ENCODE measurements at places on chromosomes 7 and 10. TPM values are rescaled to one million over a fixed set of nuclear protein-coding genes. Genes with fewer than 3 reads are reported as not detected.

DNA sequence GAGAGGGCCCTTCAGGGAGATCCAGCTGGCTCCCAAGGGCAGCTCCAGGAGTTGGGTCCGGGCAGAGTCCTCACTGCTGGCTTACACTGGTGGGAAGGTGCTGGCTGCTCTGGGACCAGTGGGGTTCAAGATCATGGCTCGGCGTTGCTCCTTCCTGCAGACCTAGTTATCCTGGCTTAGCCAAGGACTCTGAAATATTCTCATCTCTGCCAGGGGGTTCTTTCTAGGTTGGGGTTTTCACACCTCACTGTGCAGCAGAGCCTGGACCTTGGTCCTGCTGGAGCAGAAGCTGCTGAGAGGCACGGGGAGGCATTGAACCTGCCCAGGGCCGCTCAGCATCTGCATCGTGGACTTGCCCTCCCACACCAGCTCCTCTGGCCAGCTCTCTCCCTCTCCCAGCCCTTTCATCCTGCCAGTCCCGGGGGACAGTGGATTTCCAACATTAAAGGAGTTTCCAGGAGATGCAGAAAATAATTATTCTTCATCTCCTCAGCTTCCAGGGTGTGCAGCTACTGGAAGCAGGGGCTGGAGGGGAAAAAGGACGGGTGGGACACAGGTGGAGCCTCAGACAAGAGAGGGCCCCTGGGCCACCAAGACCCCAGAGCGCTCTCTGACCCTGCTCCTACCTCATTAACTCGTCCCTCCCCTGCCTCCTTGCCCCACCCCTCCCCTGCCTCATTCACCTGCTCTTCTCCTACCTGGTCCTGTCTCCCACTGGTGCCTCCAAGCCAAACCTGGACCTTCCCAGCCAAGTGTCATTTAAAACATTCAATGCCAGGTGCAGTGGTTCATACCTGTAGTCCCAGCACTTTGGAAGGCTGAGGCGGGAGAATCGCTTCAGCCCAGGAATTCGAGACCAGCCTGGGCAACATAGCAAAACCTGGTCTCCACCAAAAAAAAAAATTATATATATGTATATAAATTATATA is 42.5 kb downstream of the JAKMIP3 start:
- no peaks in the 10 kb centered on the region for H3K27me3 ChIP-seq
- H3K27ac ChIP-seq: no peak overlapping the region
- no peak for DNase-seq
- no peaks in the 10 kb centered on the region for H3K36me3 ChIP-seq
- no peaks in the 10 kb centered on the region for H3K4me1 ChIP-seq
- H3K4me3 ChIP-seq: no peak overlapping the region

The GPR26 gene
- total RNA-seq: not detected

GRCh38 chr10:47030191-47030703 is 119.0 kb downstream of the PTPN20 start:
- H3K4me3 ChIP-seq: no peak overlapping the region
- H3K36me3 ChIP-seq: no peaks in the 10 kb centered on the region
- no peaks in the 10 kb centered on the region for H3K27me3 ChIP-seq
- no peak overlapping the region for H3K27ac ChIP-seq

DNA sequence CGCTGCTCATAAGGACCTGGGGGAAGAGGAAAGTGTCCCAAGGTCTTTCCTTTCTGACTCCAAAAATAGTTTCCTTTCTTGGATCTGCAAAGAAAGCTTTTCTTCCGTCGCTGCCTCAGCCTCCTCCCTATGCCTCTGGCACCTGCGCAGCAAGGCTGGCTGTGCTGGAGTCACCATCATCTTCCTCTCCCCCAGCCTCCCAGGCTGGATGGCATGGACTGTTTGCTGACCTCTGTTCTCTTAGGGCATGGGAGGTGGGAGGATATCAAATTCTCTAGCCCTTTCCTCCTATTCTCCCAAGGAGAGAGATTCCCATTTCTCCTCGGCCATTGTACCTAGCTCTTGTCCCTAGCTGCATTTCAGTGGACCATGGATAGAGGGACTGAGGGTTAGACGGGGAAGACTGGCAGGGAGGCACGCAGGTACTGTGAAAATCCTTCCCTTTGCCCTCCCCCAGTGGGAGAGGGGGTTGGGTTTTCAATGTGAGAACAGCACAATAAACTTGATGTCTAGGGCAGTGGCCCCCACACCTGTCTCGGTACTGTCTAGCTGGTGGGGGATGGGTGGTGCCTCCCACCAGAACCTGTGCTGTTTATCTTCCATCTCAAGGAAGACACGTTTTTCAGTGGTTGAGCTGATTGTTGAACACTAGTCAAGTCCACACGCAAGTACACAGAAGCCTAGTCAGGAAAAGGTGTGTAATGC is 2.6 kb downstream of the PPP1R35 start:
- no peak for DNase-seq
- peaks cover 5% of the 10 kb centered on the region for H3K36me3 ChIP-seq
- peak overlapping the region; percentile 90 for H3K4me3 ChIP-seq
- H3K27me3 ChIP-seq: no peaks in the 10 kb centered on the region
- H3K4me1 ChIP-seq: peaks cover 58% of the 10 kb centered on the region
- peak overlapping the region; percentile 94 for H3K27ac ChIP-seq

GRCh38 chr7:130988443-130988842 is 254.4 kb upstream of the KLF14 start:
- H3K27ac ChIP-seq: no peak overlapping the region
- peaks cover 42% of the 10 kb centered on the region for H3K36me3 ChIP-seq
- peaks cover 88% of the 10 kb centered on the region for H3K4me1 ChIP-seq
- peak overlapping the region; percentile 54 for H3K4me3 ChIP-seq
- peak; percentile 67 for DNase-seq
- no peaks in the 10 kb centered on the region for H3K27me3 ChIP-seq

GRCh38 chr10:73639286-73639685 is 2.0 kb downstream of the MYOZ1 start:
- H3K4me3 ChIP-seq: no peak overlapping the region
- DNase-seq: no peak
- no peak overlapping the region for H3K27ac ChIP-seq
- H3K36me3 ChIP-seq: no peaks in the 10 kb centered on the region
- peaks cover 3% of the 10 kb centered on the region for H3K27me3 ChIP-seq

The TBC1D12 gene
- 0.18 TPM for total RNA-seq

GRCh38 chr7:52712938-52713337 is 322.5 kb upstream of the POM121L12 start:
- no peak for DNase-seq
- H3K4me1 ChIP-seq: no peaks in the 10 kb centered on the region
- H3K4me3 ChIP-seq: no peak overlapping the region
- H3K36me3 ChIP-seq: peaks cover 5% of the 10 kb centered on the region
- H3K27ac ChIP-seq: no peak overlapping the region
- H3K27me3 ChIP-seq: no peaks in the 10 kb centered on the region

The LUC7L2 gene
- 139 TPM for total RNA-seq

GRCh38 chr7:157523371-157523765 is 186.6 kb downstream of the DNAJB6 start:
- H3K4me3 ChIP-seq: no peak overlapping the region
- H3K27ac ChIP-seq: no peak overlapping the region
- no peaks in the 10 kb centered on the region for H3K36me3 ChIP-seq
- peaks cover 8% of the 10 kb centered on the region for H3K27me3 ChIP-seq

GRCh38 chr7:140059273-140060242 is 3.2 kb downstream of the PARP12 start:
- peak overlapping the region; percentile 78 for H3K4me3 ChIP-seq
- H3K27me3 ChIP-seq: no peaks in the 10 kb centered on the region

GRCh38 chr7:101853684-101854083 is 36.3 kb downstream of the CUX1 start:
- H3K27me3 ChIP-seq: no peaks in the 10 kb centered on the region
- H3K4me3 ChIP-seq: no peak overlapping the region
- no peaks in the 10 kb centered on the region for H3K36me3 ChIP-seq
- H3K27ac ChIP-seq: no peak overlapping the region
- peaks cover 55% of the 10 kb centered on the region for H3K4me1 ChIP-seq

The CCDC172 gene
- total RNA-seq: not detected

GRCh38 chr10:122050311-122050710 is 61.3 kb downstream of the TACC2 start:
- no peak overlapping the region for H3K4me3 ChIP-seq
- H3K27ac ChIP-seq: no peak overlapping the region
- H3K27me3 ChIP-seq: peaks cover 2% of the 10 kb centered on the region
- H3K4me1 ChIP-seq: no peaks in the 10 kb centered on the region
- no peaks in the 10 kb centered on the region for H3K36me3 ChIP-seq

- peak overlapping the region; percentile 94 for H3K27ac ChIP-seq
- peaks cover 50% of the 10 kb centered on the region for H3K4me1 ChIP-seq
- H3K4me3 ChIP-seq: peak overlapping the region; percentile 84
- DNase-seq: no peak
- H3K27me3 ChIP-seq: no peaks in the 10 kb centered on the region
- H3K36me3 ChIP-seq: no peaks in the 10 kb centered on the region
These were observed 15.5 kb downstream of the ZNF487 start for GRCh38 chr10:43452356-43452914.

- no peak overlapping the region for H3K27ac ChIP-seq
- H3K36me3 ChIP-seq: no peaks in the 10 kb centered on the region
- H3K4me1 ChIP-seq: no peaks in the 10 kb centered on the region
- H3K27me3 ChIP-seq: peaks cover 30% of the 10 kb centered on the region
- H3K4me3 ChIP-seq: no peak overlapping the region
These were observed 9.4 kb upstream of the SLC25A28 start for GRCh38 chr10:99629625-99629978.

GRCh38 chr7:35253710-35254495 is at the start of gene TBX20:
TSS of gene TBX20 (minus strand) at chr7:35254100. CDS start at chr7:35253620, 480 bp downstream.
- no peak within 1 kb of the TSS for H3K27ac ChIP-seq
- peaks cover 20% of the 10 kb centered on the region for H3K4me1 ChIP-seq
- H3K27me3 ChIP-seq: peaks cover 74% of the 10 kb centered on the region
- H3K4me3 ChIP-seq: peak within 1 kb of the TSS; percentile 57

DNA sequence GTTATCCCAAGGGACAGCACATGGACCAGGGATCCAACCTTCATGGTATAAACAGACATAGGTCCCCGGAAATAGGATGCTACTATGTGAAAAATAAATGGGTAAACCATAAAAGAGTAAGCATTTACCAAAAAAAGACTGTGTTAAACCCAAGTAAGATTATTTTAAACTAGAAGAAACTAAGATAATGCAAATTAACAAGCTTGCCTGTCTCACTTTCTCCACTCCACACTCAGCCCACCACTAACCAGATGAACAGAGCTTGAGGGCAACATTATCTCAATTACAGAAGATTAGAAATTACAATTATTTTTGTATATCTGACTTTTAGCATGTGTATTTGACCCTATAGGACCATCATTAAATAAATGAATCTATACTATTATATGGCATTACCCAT is 117.2 kb upstream of the CAV2 start:
- DNase-seq: no peak
- no peak overlapping the region for H3K27ac ChIP-seq
- H3K36me3 ChIP-seq: no peaks in the 10 kb centered on the region
- peaks cover 12% of the 10 kb centered on the region for H3K27me3 ChIP-seq
- no peaks in the 10 kb centered on the region for H3K4me1 ChIP-seq

GRCh38 chr10:124283215-124283948 is 135.3 kb downstream of the OAT start:
- H3K36me3 ChIP-seq: no peaks in the 10 kb centered on the region
- peaks cover 3% of the 10 kb centered on the region for H3K27me3 ChIP-seq
- no peak overlapping the region for H3K4me3 ChIP-seq
- DNase-seq: no peak

The FAM25C gene
- total RNA-seq: not detected

- H3K27me3 ChIP-seq: no peaks in the 10 kb centered on the region
- no peak overlapping the region for H3K27ac ChIP-seq
- no peak overlapping the region for H3K4me3 ChIP-seq
These were observed 15.3 kb downstream of the GPER1 start for GRCh38 chr7:1103009-1103788.

GRCh38 chr10:29012926-29013554 is 275.8 kb upstream of the LYZL1 start:
- H3K36me3 ChIP-seq: no peaks in the 10 kb centered on the region
- no peak overlapping the region for H3K27ac ChIP-seq
- no peaks in the 10 kb centered on the region for H3K4me1 ChIP-seq
- H3K27me3 ChIP-seq: peaks cover 2% of the 10 kb centered on the region

The SLC13A1 gene
- total RNA-seq: not detected

GRCh38 chr10:89869180-89869579 is 167.8 kb downstream of the KIF20B start:
- no peak overlapping the region for H3K27ac ChIP-seq
- H3K4me1 ChIP-seq: no peaks in the 10 kb centered on the region
- DNase-seq: no peak
- peaks cover 6% of the 10 kb centered on the region for H3K27me3 ChIP-seq
- no peak overlapping the region for H3K4me3 ChIP-seq
- H3K36me3 ChIP-seq: no peaks in the 10 kb centered on the region

DNA sequence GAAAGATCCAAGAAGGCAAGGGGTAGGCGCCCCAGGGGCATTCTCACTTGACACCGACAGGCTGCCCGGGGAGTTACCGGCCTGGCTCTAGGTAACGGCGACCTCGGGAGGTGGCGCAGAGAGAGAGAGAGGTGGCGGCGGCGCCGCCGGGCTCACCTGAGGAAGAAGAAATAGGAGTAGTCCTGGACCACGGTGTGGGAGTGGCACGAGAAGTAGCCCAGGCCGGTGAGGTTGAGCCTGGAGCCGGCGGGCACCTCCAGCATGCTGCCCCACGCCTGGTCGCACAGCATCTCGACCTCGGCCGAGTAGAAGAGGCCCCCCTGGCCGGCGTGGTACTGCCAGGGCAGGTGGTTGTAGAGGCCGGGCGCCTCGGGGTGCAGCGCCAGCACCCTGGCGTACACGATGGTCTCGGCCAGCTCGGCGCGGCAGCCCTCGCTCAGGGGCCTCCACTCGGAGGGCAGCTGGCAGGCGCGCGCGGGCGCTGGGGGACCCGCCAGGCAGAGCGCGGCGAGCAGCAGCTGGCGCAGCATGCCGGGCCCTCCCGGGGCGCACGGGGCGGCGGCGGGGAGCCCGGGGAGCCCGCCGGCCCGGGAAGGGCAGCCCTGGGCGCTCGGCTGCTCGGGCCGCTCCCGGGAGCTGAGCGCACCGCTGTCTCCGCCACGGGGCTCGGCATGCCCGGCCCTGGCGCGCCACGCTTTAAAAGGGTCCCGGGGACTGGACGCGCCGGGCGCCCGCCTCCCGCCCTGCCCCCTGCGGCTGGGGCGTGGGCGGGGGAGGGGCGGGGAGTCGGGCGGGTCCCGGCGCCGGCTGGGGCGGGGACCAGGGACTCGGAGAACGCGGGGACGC is at the start of gene CCDC3:
CCDC3 (minus strand) TSS at position 673 of the 846 bp plus-strand sequence; CDS start at position 530, 143 bp downstream.
- H3K4me3 ChIP-seq: peak within 1 kb of the TSS; percentile 54
- DNase-seq: no peak
- H3K4me1 ChIP-seq: peaks cover 7% of the 10 kb centered on the region
- no peaks in the 10 kb centered on the region for H3K36me3 ChIP-seq
- no peak within 1 kb of the TSS for H3K27ac ChIP-seq

Measured in naive thymus-derived CD8-positive, alpha-beta T cell (primary cell).